Hematopoietic multipotent progenitor cell treated with erythropoietin and hydrocortisone succinate and interleukin-3 and kit ligand, for 6 days (in vitro differentiated cells): ENCODE measurements at places on chromosomes 11 and 22.

GRCh38 chr22:48782811-48783511 lies 1044.7 kb downstream of the BRD1 start:
- peak; percentile 25 for DNase-seq

DNA sequence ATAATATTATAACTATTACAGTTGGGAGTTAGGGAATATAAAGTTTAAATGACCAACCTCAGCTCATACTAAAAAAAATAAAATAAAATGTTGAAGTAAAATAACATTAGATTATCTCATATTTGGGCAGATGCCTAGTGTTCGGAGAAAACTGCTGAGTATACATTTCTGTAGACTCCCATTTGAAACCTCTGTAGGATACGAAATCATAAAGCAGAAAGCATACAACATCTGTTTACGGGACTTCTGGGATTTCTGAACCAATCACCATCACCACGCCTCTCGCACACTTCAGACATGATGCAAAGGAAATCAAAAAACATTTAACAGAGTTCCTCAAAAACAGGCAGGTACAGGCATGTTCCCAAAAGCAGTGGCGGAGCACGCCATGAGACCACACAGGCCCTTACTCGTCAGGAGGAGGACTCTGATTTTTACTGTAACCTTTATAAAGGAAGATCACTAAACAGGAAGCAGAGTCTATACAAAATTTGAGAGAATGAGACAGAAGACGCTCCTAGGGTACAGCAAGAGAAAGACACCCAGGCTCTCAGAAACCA lies 8.6 kb downstream of the ZNF195 start:
- no peak for DNase-seq

GRCh38 chr22:41976070-41976901 lies 7.0 kb downstream of the SEPTIN3 start:
- DNase-seq = no peak

DNA sequence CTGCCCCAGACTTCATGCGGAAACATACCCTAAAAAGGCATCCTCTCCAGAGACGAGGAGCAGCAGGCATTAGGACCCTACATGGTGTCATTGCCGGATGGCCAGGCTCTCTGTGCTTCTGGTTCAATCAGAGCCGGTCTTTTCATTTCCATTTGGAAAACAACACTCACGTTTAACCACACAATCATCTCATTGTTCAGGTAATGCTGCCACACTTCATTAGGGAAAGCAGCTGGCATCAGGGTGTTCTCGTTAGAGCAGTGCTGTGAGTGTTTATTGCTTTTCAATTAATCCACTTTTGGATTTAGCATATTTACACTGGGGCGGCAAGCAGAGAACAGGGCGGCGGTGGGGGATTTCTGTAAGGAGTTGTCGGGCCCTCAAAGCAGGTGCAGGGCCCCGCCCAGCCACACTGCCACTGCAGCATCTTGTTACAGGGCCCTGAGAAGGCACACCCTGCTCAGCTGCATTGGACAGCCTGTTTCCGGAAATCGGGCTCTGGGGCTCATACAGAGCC lies 338.6 kb downstream of the SHANK2 start:
- DNase-seq = no peak

- DNase-seq = no peak
These were observed 27.8 kb downstream of the TSPAN4 start for GRCh38 chr11:870418-870817.

- no peak for DNase-seq
These were observed 195.2 kb upstream of the TMEM45B start for GRCh38 chr11:129620237-129621104.

DNA sequence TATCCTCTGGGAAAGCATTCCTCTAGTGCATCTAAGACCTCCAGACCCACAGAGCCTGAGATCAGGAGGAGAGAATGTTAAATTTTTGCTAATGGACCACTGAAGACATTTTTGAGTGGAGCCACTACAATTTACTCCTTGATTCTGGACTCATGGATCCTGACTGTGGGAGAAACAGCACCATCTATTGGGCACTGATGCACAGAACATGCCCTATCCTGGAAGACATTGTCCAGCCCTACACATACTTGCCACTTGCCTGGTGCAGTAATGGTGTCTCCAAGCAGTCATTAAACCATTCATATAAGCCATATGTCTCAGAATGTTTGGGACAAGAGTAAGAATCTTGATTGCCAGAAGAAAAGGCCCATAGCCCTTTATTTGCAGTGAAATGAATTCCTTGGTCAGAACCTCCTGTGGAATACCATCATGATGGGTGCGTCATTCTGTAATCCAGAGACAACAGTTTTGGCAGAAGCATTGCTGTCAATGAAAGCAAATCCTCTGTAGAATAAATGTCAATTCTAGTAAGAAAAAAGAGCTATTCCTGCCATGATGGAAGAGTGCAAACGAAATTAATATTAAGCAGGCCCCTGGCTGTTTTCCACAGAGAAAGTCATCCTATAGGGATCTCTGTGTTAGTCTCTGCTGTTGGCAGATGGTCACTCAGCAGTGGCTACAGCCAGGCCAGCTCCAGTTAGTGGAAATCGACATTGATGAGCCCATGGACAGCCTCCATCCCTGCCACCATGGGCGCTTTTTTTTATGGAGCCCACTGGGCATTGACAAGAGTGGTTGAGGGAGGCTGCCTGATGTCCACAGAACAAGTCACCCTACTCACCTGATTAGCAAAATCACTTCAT lies 43.5 kb downstream of the GGTLC2 start:
- peak; percentile 76 for DNase-seq

DNA sequence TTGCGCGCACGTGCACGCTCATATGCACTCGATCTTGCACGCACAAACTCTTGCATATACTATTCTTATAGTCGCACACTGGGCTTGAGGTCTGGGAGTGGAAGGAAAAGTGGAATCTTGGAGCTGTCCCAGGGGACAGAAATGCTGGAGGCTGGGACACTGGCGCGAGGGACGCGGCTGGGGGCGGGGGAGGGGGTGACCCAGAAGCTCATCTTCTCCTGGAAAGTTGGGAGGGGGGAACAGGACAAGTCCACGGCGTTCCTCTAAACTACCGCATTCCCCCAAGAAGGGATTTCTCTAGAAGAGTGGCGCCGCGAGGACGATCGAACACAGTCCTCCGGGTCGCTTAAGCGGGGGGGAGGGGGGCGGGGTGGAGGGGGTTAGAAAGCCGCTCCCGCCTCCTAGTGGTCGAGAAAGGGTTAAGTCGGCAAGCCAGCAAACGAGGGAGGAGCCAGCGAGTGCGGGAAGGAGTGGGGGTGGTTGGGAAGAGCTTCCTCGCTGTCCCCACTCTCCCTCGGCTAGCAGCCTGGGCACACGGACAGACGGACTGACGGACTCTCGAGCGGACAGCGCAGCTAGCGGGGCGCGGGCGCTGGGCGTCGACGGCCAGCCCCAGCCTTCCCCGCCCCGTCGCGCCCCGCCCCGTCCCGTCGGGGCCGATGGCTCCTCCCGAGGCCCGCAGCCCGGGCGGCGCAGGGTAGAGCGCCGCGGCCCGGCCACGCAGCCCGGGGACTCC lies at the start of gene RTN4RL2:
Gene RTN4RL2 (plus strand): TSS at position 507 of the 736 bp plus-strand sequence. CDS start 338 bp downstream, outside the sequence.
- peak; percentile 86 for DNase-seq

DNA sequence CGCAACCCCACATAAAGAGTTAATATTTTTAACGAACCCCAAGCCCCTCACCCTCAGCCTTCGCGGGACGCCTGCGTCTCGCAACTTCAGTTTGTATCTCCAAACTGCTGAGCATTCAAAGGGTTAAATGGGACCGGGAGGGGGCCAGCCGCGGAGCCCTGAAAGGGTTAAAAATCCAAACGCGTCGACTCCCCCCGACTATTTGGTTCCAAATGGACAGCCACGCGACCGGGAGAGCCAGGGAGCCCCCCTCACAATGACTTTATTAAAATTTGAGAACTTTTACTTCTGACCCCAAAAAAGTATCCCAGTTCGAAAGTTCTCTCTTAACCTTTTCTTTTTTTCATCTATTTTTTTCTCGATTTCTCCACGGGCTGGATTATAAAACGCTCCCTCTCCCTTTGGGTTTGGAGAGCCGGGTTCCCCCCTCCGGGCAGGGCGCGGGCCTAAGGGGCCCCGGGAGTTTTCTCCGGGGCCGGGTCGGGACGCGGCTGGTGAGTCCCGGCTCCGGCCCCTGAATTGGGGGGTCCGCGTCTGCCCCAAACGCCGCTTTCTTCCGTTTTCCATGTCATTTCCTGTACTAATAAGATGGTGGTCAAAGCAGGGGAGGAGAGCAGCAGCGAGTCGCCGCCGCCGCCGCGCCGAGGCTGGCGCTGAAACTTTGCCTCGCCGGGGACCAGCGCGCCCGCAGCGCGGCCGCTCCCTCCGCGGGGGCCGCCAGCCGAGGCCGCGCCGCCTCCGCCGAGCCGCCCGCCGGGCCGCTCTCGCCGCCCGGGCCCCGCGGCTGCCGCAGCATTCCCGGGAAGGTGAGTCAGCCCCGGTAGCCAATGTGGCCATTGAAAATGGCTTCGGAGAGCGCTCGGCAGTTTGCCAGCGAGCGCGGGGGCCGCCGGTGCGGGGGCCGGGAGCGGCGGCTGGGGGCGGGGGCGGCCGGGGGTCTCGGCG lies at the start of gene PRDM11:
Gene PRDM11 (plus strand): TSS at position 568 of the 945 bp plus-strand sequence. CDS start 35,128 bp downstream, outside the sequence.
- peak; percentile 73 for DNase-seq

- DNase-seq = no peak
These were observed 33.3 kb downstream of the AMPD3 start for GRCh38 chr11:10488121-10488933.

- DNase-seq = no peak
These were observed 8.5 kb downstream of the RAB30 start for GRCh38 chr11:83063073-83063754.
